Mucosa of gallbladder (tissue), 1 donor: ENCODE measurements at places on chromosomes 4 and X.

DNA sequence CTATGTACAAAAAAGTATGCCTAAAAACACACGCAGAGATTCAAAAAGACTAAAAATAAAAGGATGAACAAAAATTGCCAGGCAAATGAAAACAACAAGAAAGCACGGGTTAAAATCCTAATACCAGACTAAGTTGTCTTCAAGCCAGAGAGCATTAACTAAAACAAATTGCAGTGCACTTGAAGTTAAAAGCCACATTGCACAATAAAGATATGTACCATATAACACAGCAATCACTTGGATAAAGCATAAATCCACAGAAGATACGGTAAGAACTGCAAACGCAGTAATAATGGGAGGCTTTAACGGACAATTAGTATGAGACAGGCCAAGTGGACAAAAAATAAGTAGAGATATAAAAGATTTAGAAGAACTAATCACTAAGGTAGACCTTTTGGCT, 14.9 kb downstream of the CCDC158 start:
- no peak for DNase-seq

- no peak for DNase-seq
Observed at GRCh38 chrX:45445745-45446412, 245.2 kb upstream of the DIPK2B start.

- DNase-seq: no peak
Observed at GRCh38 chr4:138666366-138666765, 349.2 kb upstream of the NOCT start.

- no peak for DNase-seq
Observed at GRCh38 chrX:3271834-3272186, 74.6 kb downstream of the MXRA5 start.
